ENCODE measurements at places on chromosomes 5 and 9.
A peak's percentile ranks its signal among the peaks of the same experiment; 100 is the strongest.

DNA sequence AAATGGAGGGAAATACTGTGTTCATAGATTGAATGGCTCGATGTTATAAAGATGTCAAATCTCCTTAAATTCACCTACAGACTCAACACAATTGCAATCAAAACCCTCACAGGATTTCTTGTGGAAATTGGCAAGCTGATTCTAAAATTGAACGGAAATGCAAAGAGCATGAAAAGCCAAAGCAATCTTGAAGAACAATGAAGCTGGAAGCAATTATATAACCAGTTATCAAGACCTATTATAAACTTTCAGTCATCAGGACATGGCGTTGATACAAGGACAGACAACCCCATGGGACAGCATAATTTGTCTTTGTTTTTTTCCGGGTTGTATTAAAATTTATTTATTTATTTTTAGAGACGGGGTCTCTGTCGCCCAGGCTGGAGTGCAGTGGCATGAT lies 53.5 kb upstream of the OTULINL start:
- no peak for DNase-seq

DNA sequence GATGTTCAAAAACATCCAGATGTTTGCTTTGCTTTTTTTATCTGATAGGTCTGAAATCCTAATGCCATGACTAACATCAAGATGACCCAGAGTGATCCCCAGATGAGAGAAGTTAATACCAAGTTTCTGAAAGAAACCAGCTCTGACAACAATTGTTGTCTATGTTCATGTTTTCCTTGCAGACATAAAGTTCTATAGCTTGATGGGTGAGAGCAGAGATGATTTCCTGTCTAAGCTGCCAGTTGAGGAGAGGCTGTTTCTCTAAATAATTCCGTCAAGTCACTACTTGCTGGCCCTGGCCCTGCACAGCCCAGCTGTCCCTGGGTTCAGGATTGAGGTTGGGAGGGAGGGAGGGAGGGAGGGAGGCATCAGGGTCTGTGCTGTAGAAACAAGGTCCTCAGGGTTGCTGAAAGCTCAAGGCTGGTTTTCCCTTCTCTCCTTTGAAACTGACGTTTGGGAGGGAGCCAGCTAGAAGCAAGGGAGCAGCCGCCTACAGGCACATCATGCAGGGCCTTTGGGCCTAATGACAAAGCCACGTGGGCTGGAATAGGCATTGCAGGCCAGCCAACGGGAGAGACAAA lies 3.9 kb downstream of the SPARC start:
- DNase-seq: no peak

- no peak for DNase-seq
Measured at GRCh38 chr9:108439947-108440346, 415.8 kb downstream of the ACTL7B start.

- no peak for DNase-seq
Measured at GRCh38 chr9:130956636-130957450, 17.8 kb upstream of the FIBCD1 start.

GRCh38 chr5:115381911-115382662 lies 85.6 kb upstream of the CCDC112 start:
- no peak for DNase-seq

- no peak for DNase-seq
Measured at GRCh38 chr9:37534412-37534811, 41.8 kb downstream of the FBXO10 start.

GRCh38 chr5:136001466-136001981 lies 27.3 kb upstream of the TGFBI start:
- DNase-seq: no peak

DNA sequence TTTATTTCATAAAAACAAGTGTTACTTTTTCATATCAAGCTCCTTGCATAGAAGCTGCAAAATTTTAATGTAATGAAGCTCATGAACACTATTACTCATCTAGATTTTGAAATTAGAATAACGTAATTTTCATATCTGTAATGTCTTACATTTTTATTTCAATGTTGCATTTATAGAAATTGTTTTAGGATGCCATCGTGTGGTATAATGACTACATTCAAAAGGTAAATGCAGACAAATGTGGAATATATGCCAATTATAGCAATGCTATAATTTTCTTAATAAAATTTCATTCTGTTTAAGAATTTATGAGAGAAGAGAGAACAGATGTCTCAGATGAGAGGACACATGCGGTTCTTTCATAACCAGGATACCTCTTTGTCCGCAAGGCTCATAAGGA lies 230.2 kb downstream of the TMEM232 start:
- no peak for DNase-seq

DNA sequence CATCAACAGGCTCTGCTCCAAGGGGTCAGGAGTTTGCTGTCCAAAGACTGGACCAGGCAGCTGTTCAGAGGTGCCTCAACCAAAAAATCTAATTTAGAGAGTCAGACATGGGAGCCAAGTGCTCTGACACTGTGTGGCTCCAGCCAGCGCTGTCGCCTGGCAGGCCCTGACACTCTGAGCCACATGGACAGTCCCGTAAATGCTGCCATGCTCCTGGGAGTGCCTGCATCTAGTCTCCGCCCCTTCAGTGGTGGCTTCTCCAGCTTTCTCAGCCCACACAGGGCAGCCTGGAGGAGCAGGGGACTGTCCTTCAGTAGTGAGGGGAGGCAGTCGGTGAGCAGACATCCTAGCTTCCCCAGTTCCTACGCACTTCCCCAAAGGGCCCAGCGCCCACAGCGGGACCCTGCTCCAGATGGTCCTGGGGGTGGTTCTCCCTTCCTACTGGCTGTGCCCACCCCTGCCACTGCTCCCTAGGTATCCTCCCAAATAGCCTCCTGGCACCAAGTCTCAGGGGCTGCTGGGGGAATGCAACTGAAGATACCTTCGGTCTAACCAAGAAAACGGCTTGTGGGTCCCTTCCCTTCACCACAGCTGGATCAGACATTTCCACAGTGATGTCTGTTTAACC lies 72.3 kb downstream of the SHC3 start:
- DNase-seq: no peak

- DNase-seq: no peak
Measured at GRCh38 chr5:12947379-12947778, 997.1 kb downstream of the DNAH5 start.

DNA sequence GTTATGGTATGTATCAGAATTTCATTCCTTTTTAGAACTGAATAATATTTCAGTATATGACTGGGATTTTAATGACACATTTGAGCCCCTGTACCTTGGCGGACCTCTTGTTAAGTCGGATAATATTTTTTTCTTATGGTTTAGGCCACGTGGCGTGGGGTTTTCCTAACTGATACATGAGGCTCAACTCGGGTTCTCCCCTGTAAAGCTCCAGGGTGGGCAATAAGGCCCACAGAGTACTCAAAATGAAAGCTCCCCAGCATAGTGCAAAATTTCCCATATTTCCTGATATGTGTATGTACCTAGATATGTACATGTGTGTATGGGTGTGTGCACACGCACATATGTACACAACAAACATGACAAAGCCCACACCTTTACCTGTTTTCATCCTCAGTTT lies 24.5 kb downstream of the TICAM2 start:
- DNase-seq: no peak

GRCh38 chr9:93133681-93134014 lies 403 bp downstream of the NINJ1 start:
- peak; percentile 41 for DNase-seq

DNA sequence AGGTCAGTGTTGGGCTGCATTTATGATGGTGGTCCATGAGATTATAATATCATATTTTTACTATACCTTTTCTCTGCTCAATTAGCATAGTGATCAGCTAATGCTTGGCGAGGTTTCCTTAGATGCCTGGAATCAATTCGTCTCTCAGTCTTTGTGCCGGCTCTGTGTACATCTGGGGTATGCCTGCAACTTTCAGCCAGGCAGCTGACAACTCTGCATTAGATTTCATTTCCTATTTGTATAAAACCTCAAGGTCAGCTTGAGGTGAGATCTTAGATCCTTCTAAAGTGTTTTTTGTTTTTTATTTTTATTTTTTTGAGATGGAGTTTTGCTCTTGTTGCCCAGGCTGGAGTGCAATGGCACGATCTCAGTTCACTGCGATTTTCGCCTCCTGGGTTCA lies 86.8 kb downstream of the MELK start:
- no peak for DNase-seq

- DNase-seq: no peak
Measured at GRCh38 chr9:18580151-18580550, 106.2 kb downstream of the ADAMTSL1 start.

GRCh38 chr5:100861148-100861547 lies 41.9 kb downstream of the ST8SIA4 start:
- DNase-seq: no peak

- DNase-seq: no peak
Measured at GRCh38 chr9:104808035-104808614, 44.2 kb downstream of the NIPSNAP3B start.

DNA sequence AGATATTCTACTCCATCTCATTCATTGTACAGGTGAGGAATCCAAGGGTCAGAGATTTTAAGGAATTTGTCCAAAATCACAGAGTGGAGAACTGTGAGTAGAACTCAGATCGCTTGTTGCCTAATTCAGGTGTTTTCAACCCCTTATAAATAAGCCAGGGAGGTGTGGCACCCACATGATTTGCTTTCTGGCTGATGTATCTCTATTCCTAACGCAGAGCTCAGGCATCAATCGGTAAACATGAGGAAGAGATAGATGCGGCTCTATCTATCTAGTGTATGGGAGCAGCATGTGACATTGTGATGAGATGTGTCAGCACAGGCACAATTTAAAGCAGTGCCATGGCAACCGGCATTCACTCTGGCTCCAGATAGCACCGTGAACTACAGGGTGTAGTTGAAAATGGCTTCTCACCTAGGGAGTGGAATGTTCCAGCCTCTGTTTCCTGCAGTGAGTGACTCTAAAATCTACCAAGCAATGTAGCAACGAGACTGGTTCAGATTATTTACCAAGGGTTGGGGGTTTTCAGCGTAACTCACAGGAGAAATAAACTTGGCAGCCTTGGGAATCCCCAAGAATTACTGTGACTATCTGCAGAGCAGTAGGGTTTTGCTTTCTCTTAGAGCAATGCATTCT lies 53.4 kb upstream of the SUB1 start:
- DNase-seq: peak; percentile 9

DNA sequence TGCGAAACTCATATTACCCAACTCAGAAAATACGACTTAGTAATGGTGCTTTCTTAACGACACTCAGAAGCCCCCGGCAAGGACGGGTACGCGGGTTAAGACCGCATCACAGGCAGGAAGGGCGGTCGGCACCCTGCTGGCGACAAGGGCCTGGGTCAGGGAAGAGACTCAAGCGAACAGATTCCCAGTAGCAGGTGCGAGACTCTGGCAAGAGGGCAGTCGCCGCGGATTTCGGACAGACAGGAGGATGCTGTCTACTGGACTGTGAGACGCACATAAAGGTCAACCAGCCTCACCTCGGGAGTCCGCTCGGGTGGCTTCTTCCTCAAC lies 398 bp downstream of the RAPGEF6 start:
- peak; percentile 73 for DNase-seq

DNA sequence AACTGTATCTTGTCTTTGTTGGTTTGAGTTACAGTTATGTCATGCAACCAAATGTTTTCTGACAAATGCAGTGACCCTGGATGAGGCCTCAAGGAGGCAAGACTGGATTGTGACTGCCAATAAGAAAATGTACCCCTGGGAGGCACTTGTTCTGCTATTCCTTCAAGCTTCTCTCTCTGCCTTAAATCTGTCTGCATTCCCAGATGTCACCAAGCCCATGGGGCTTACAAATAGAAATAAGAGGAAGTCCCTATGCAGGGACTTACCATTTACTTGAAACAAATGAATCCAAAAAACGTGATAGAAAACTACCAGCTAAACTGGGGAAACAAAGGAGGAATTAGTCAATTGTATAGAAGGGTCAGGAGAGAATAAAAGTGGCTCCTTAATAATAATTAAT lies 8.2 kb upstream of the PARP8 start:
- DNase-seq: no peak

DNA sequence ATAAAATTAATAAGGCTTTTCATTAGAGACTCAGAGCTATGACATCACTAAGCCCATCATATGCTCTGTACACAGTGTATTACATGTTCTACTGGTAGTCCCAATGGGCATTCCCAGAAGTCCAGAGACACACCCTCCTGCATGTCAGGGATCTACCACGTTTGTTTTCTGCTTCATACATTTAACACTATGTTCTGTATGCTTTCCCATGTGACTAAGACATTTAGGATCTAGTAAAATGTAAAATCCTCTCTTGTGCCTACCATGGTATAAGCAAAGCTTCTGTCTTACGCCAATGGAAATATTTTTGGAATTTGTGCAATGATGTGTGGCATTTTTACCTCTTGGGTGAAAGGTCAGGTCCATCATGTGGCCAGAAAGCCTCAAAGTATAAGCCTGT lies 192.4 kb downstream of the ADAMTSL1 start:
- DNase-seq: no peak

DNA sequence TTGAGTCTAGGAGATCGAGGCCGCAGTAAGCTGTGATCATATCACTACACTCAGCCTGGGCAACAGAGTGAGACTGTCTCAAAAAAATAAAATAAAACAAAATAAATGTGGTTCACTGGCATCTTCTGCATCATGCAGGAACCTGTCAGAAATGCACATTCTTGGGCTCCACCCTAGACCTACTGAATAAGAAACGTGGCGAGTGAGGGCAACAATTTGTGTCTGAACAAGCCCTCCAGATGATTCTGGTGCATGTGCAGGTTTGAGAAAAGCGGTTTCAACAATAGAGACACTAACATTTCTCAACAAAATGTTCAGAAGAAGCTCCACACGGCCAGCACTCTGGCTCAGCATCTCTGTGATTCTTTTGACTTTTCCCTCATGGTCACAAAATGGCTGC lies 42.8 kb upstream of the CPEB4 start:
- no peak for DNase-seq

- no peak for DNase-seq
Measured at GRCh38 chr5:39448506-39449128, 23.8 kb upstream of the DAB2 start.

DNA sequence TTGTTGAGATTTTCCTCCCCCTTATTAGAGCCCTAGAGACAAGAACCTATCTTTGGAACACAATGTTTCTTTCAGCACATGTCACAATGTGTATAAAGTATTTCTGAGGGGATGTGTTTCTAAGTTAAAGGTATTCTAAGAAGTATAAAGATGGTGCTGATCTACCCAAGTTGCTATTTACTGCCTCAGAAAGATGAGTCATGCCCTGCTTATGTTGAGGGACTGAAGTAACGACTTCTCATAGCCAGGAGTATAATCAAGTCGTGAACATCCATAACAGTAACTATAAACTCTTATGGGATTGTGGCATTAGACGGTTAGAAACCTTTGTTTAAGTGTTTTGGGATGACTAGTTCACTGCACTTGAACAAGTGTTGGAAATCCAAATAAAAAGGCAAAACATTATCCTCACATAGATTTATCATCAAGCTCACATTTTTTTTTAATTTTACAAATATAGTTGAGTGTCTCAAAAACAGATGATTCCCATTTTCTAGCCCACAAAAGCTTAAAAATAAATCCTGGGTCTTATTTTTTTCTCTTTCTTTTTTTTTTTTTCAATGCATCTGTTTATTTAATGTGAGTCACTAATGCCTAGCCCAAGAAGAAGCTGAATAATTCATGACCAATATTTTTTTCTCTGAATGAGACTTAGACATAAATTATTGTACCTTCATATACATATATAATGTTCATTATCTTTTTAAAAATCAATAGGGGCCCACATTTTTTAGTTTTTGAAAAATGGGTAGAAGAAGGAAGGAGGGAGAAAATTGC lies 12.2 kb upstream of the TMEM252 start:
- no peak for DNase-seq

GRCh38 chr5:43854697-43855292 lies 251.8 kb downstream of the NNT start:
- DNase-seq: no peak

All from DND-41 (cell line).